ENCODE measurements at places on chromosomes 7 and 10.

DNA sequence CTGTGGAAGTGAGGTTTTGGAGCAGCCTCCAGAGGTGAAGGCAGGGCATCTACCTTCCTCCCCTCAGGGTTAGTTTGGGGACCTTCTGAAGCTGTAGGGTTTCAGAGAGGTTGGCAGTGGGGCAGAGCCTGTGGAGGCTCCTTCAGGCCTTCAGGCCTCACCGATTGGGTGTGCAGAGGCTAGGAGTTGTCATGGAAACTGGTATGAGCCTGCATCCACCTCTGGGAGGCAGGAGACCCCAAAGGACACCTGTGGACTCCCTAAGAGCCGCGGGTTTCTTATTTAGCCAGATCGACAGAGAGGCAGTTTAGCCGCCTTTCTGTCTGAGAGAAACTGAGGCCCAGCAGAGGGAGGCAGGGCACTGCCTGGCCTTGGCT, 2.0 kb downstream of the LZTS2 start:
- no peak for DNase-seq

- peak; percentile 4 for DNase-seq
These were observed 642 bp upstream of the PRKG1 start for GRCh38 chr10:51073453-51074237.

DNA sequence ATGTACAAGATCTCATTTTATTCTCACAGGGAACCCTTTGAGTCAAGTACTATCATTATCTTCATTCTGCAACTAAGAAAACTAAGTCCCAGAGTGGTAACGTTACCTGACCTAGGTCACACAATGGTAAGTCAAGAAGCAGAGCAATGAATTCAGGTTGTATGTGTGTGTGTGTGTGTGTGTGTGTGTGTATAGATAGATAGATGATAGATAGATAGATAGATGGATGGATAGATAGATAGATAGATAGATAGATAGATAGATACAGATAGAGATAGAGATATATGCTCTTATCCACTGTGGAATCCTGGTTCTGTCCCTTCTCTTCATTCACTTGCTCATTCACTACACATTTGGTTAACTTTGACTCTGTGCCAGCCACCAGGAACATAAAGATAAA, 29.8 kb downstream of the ASAH2 start:
- DNase-seq = no peak

GRCh38 chr10:20817646-20818045, 79.5 kb downstream of the NEBL start:
- DNase-seq = no peak

GRCh38 chr10:62456611-62457101, 82.5 kb downstream of the ZNF365 start:
- no peak for DNase-seq
